Activated gamma-delta T cell treated with anti-CD3 and anti-CD28 coated beads, Interleukin-2, amount 50 U/mL, for 16 hours (primary cell): ENCODE measurements at places on chromosomes 4 and X.
A peak's percentile ranks its signal among the peaks of the same experiment; 100 is the strongest.

GRCh38 chr4:85675076-85676049 lies 200.4 kb downstream of the ARHGAP24 start:
- no peak for DNase-seq

GRCh38 chr4:108473163-108473720 lies 147.1 kb upstream of the RPL34 start:
- no peak for DNase-seq

GRCh38 chr4:174657472-174657871 lies 135.2 kb upstream of the HPGD start:
- no peak for DNase-seq

- no peak for DNase-seq
Observed at GRCh38 chr4:68218044-68218443, 27.4 kb downstream of the TMPRSS11B start.

DNA sequence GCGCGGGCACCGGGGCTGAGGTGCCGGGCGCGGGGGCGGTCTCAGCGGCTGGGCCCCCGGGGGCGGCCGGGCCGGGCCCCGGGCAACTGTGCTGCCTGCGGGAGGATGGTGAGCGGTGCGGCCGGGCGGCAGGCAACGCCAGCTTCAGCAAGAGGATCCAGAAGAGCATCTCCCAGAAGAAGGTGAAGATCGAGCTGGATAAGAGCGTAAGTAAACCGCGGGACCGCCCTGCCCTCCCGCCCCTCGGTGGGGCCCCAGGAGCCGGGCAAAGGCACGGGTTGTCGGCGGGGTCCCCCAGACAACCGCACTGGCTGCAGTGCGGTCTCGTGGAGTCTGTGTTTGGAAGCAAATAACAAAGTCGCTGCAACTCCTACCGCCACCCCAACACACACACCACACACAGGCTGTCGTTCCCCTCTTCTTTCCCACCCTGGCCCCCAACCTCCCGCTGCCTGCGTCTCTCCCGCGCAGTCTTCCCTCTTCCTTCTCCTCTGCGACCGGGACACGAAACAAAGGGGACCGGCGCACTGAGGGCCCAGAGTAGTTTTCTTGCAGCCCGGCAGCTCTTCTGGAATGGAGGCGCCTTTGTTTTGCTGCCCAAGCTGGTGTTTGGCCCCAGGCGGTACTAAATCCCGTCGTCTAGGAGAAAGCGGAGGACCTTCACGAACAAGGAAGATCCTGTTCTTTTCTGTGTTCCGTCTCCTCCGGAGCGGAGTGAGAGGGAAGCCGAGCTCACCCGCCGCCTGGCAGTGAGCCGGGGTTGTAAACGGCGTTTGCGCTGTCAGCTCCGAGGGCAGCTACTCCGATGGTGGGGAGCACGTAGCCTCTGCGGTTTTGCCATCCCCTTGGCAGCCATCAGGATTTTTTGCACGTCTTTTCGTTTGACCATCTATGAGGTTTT lies 788 bp downstream of the SAP30 start:
- peak; percentile 6 for DNase-seq

- DNase-seq: no peak
Observed at GRCh38 chr4:166144607-166145006, 271.6 kb downstream of the TLL1 start.
